ENCODE measurements at places on chromosomes 3 and 15. TPM values are rescaled to one million over a fixed set of nuclear protein-coding genes. Genes with fewer than 3 reads are reported as not detected.

Gene ALG3
- 19.5 TPM for total RNA-seq

- no peaks in the 10 kb centered on the region for H3K4me1 ChIP-seq
- no peaks in the 10 kb centered on the region for H3K27me3 ChIP-seq
- H3K36me3 ChIP-seq, result no peaks in the 10 kb centered on the region
Observed at GRCh38 chr3:118945834-118946233, 88.8 kb downstream of the IGSF11 start.

GRCh38 chr3:8972639-8973038, 9.4 kb upstream of the RAD18 start:
- peaks cover 9% of the 10 kb centered on the region for H3K27me3 ChIP-seq
- no peaks in the 10 kb centered on the region for H3K36me3 ChIP-seq
- H3K4me3 ChIP-seq, result no peak overlapping the region
- DNase-seq, result peak; percentile 47

- H3K4me3 ChIP-seq, result no peak overlapping the region
- H3K4me1 ChIP-seq, result no peaks in the 10 kb centered on the region
- peaks cover 76% of the 10 kb centered on the region for H3K36me3 ChIP-seq
- DNase-seq, result no peak
Observed at GRCh38 chr3:9686050-9686550, 17.5 kb upstream of the CPNE9 start.

GRCh38 chr3:52801839-52802238, 7.2 kb downstream of the ITIH3 start:
- no peak overlapping the region for H3K27ac ChIP-seq
- no peaks in the 10 kb centered on the region for H3K36me3 ChIP-seq
- H3K4me3 ChIP-seq, result no peak overlapping the region

DNA sequence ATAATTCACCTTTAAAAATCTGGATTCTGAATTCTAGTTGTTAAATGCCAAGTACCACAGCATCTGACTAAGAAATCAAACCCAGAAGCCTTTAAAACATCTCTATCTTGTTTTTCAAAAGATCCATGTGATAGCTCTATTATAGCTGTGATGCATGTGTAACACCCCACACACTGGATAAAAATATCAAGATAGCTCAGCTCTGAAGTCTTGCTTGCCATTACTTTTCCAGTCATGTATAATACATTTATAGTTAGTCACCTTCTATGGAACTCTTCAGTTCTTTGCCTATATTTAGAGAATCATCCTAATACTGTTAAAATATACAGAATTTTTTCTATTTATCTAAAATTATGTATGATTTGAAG, 11.6 kb downstream of the ARPP19 start:
- no peak overlapping the region for H3K27ac ChIP-seq
- H3K27me3 ChIP-seq, result no peaks in the 10 kb centered on the region
- H3K36me3 ChIP-seq, result peaks cover 3% of the 10 kb centered on the region

GRCh38 chr15:68421115-68421551, 10.8 kb downstream of the ITGA11 start:
- 0 out of 2 replicates have a peak overlapping the region, but pooled peaks have one; percentile 2 for H3K27ac ChIP-seq
- no peaks in the 10 kb centered on the region for H3K36me3 ChIP-seq
- DNase-seq, result no peak
- no peak overlapping the region for H3K4me3 ChIP-seq
- peaks cover 28% of the 10 kb centered on the region for H3K4me1 ChIP-seq

Gene FAM240A
- total RNA-seq, result not detected

DNA sequence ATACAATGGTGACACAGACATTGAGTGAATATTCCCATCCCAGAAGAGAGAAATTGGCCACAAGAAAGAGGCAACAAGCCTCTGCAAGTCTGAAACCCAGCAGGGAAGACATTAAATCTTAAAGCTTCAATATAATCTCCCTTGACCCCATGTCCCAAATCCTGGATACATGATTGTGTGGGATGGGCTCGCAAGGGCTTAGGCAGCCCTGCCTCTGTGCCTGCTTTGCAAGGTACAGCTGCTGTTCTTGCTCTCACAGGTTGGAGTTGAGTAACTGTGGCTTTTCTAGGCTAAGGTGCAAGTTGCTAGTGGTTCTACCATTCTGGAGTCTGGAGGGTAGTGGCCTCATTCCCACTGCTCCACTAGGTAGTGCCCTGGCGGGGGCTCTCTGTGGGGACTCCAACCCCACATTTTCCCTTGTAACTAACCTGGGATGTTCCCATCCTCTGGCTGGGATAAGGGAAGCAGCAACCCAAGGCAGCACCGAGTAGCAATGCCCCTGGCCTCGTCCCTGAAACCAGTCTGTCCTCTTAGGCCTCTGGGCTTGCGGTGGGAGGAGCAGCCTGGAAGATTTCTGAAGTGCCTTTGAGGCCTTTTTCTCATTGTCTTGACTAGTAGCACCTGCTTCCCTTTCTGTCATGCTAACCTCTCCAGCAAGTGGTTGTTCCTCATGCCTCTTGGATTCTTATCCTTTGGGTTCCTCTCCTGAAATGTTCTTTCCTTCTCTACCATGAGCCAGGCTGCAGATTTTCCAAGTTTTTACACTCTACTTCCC, 90.0 kb downstream of the FAM174B start:
- DNase-seq, result no peak
- no peak overlapping the region for H3K27ac ChIP-seq
- no peaks in the 10 kb centered on the region for H3K36me3 ChIP-seq
- H3K4me3 ChIP-seq, result no peak overlapping the region
- no peaks in the 10 kb centered on the region for H3K27me3 ChIP-seq

DNA sequence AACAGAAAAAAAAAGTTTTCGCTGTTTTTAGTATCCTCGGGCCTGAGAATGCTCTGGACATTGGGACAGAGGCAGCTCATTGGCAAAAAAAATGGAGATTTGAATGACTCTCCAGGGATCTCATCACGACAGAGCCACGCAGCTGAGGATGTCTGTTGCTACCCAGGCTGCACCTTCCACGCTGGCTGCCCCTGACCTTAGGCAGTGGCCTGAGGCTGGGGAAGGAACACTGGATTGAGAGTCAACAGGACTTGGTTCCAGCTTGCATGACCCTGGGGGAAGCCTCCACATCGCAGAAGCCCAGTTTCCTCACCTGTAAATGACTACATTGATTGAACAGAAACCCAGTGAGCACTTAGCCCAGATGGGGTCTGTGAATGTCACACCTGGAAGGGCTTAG, 8.7 kb upstream of the ACSBG1 start:
- H3K4me3 ChIP-seq, result no peak overlapping the region
- no peak for DNase-seq
- H3K36me3 ChIP-seq, result no peaks in the 10 kb centered on the region

DNA sequence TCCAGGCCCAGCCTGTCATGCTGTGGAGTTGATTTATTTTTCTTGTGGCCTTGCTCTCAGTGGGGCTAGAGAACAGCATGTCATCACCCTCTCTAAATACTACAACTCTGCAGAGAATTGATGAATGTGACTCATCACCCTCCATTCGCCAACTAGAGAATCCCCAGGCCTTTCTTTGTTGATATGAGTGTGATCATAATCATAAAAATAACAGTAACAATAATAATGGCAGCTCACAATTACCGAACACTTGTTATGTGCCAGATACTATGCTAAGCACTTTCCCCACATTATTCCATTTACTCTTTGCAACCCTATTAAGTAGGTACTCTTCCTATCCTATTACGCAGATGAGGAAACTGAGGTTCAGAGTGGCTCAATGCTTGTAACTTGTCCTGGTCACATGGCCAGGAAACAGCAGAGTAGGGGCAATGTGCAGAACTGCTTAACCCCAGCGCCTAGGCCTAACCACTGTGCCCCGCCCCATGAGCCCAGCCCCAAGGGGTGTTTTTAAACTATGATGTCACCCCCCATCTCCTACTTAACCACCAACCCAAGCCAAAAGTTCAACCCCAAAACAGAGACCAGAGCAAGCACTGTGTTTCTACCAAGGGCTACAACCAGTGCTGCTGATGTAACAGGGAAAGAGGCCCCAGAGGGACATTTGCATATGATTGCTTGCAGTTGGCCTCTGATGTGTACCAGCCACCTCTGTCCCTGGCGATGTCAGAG, 104.5 kb downstream of the ADCY5 start:
- no peaks in the 10 kb centered on the region for H3K4me1 ChIP-seq
- no peak overlapping the region for H3K4me3 ChIP-seq
- peaks cover 56% of the 10 kb centered on the region for H3K27me3 ChIP-seq
- peak; percentile 74 for DNase-seq

DNA sequence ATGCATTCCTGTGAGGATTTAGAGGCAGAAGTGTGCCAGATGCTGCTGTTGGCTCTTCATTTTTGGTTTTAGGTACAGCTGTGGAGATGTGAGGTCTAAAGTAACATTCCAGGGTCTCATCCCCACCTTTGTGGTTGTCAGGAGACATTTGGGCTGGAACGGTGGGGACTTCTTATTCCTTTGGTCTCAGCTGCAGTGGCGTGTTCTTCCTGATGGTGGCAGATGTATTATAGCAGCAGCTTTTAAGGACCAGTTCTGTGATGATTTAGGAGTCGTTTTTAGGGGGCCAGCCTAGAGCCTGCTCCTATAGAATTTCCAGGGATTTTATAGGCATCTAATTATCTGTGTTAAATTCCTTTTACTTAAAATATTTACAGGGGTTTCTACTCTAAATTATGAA, 221.0 kb upstream of the EOMES start:
- no peak for DNase-seq
- H3K4me1 ChIP-seq, result no peaks in the 10 kb centered on the region
- no peak overlapping the region for H3K4me3 ChIP-seq
- no peak overlapping the region for H3K27ac ChIP-seq

DNA sequence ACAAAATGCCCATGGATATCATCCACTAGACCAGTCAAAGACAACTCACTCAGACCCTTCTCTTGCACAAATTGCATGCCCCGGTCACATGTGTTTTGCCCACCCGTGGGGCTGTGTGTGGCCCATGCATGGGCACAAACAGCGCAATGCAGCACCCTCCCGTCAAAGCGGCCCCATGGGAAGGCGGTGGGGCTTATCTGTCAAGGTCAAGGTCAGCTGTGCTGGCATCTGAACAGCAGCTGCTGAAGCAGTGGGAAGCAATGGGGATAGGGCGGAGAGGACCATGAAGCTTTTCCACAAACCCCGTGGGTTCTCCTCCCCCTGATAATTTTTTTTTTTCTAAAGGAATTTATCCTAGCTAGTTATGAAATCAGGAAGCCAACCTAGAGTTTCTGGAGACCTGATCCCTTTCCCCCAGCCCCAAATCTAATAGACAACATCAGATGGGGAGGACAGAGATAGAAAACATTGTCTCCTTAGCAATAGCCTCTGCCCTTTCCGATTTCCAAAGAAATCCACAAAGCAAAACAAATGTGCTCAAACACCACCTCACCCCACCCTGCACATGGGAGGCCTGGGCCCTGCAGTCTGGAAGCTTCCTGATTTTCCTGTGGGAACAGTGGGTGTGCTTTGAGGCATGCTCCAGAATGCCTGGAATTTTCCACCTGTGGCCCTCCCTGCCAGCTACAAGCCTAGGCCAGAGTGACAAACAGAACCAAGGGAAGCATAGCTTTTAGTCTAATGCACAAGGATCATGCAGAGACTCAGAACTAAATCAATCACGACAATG, 84.4 kb downstream of the BDH1 start:
- H3K27me3 ChIP-seq, result peaks cover 14% of the 10 kb centered on the region
- H3K4me1 ChIP-seq, result peaks cover 13% of the 10 kb centered on the region
- no peak overlapping the region for H3K4me3 ChIP-seq

Gene IL17RD
- total RNA-seq, result 0.72 TPM

DNA sequence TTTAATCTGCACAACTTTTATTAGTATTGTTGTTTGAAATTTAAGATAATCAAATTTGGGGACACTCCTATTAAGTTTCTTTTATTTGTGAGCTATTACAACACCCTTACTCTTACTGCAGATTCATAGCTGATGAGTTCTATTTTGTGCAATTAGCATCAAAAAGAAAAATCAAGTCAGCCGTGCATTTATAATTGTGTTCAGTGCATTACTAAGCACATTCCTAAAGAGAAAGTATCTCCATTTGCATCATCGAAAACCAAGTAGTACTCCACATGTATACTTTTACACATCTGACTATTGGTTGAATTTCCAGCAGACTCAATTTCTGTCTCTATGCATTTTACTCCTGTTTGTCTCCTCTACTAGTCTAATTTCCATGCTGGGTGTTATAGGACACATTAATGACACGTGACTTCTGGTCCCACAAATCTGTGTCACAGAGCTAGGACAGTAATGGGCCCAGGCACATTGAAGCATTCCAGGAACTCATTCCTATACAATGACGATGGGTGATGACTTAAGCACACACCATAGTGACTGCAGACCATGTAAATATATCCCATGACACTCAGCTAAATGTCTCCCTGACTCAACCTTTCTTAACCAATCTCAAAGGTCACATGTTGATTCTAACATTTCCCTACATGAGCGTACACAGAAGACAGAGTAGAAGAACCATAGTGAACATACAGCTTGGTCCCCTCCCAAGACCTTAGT, 477.5 kb downstream of the LPP start:
- DNase-seq, result peak; percentile 97
- H3K36me3 ChIP-seq, result no peaks in the 10 kb centered on the region
- H3K4me1 ChIP-seq, result peaks cover 20% of the 10 kb centered on the region
- no peaks in the 10 kb centered on the region for H3K27me3 ChIP-seq
- peak overlapping the region; percentile 71 for H3K27ac ChIP-seq
- H3K4me3 ChIP-seq, result peak overlapping the region; percentile 1
